ENCODE measurements at places on chromosomes 5 and 9.

DNA sequence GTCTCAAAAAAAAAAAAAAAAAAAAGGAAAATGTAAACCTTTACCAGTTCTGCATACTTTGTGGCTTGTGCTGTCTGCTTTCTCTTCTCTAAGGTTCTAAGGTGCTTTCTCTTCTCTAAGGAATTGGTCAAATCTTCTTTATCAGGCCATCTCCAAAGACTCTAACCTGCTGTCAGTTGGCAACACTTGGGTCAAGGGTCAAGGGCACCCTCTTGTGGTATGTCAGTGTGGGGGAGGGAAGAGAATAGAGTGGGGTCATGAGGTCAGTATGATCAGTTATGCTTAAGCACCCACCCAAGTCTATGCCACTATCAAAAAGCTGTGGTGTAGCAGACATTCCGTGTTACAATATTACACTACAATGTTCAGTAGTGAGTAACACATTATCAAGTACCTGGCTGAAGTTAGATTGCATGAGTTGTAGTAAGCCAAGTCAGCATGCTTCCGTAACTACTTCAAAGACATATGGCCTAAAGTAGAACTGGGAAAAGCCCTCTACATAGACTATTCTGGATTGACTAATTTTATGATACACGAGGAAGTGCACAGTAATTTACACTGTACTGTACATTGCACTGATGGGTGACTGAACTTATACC, 25.0 kb upstream of the CCL28 start:
- DNase-seq, result no peak

GRCh38 chr5:175738602-175739133, 80.8 kb downstream of the HRH2 start:
- no peak for DNase-seq

DNA sequence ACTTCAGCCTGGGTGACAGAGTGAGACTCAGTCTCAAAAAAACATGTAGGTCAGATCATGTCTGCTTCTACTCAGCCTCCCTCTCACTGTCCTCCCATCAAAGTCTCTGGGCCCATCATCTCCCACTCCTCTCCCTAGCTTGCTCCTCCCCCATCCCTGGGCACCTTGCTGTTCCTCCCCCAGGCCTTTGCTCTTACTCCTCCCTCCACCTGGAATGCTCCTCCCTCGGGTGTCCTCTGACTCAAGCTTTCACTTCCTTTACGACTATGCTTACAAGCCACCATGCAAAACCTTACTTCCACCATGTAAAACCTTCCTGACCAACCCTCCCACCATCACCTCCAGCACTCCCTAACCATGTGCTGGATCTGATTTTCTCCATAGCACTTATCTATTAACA, 51.5 kb downstream of the MTMR12 start:
- no peak for DNase-seq

- no peak for DNase-seq
Measured at GRCh38 chr9:112198646-112199045, 23.5 kb upstream of the SUSD1 start.

DNA sequence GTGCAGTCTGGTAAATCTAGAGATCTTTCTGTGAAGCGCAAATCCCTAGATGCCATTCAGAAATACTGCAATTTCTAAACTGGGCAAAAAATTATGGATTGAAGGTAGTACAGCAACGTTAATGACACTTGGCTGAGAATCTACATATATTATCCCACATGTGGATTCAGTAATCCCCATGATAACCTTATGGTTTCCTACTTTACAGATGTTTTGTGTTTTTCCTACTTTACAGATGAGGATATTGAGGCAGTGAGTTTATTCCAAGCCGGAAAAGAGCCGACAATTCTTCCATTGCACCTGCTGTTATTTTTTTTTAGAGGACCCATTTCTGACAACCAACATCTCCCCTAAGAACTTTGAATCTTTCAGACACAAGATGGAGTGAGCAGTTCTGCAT, 796.5 kb downstream of the CDH12 start:
- DNase-seq, result no peak

GRCh38 chr5:58122157-58122556, 337.7 kb downstream of the PLK2 start:
- no peak for DNase-seq

DNA sequence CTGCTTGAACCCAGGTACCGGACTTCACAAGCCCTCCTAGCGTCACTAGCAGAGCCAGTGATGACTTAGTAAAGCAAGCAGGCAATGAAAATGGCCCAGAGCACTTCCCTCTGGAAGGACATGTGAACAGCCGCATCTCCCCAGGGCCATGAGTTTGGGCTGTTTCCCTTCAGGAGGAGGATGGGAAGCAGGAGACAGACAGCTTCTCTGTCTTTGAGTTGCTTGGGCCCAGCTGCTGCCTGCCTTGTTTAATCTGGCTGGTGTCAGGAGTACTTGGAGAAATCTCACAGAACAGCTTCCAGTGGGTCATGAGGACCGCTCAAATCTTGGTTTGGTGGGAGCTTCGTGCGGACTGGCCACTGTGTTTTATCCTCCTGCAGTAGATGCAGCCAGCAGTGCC, 25.4 kb upstream of the WWC1 start:
- DNase-seq, result no peak

- no peak for DNase-seq
Measured at GRCh38 chr9:33408087-33408486, 5.7 kb upstream of the AQP7 start.

Measured in activated T-cell treated with anti-CD3 and anti-CD28 coated beads, Interleukin-2, amount 50 U/mL, for 1 hour (primary cell).